Esophagus muscularis mucosa (tissue), 4 donors: ENCODE measurements at places on chromosomes 12 and 14. TPM values are rescaled to one million over a fixed set of nuclear protein-coding genes. Genes with fewer than 3 reads are reported as not detected.

DNA sequence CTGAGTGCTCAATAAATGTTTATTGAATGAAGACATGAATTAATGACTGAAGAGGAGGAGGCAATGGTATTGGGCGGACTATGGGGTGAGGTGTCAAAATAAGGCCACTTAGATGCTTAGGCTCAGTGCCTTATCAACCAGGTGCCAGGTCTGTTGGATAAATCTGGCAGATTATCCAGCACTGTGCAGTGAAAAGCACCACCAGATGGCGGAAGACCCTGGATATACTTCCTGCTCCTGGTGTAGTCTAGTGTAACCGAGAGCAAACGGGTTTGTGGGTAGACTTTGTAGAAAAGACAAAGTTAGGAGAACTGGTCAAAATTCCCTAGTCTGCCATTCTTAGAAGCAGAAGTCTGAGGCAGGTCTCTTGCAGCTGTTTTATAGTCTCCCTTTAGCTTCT lies 306.3 kb downstream of the ATP23 start:
- peak; percentile 55 for DNase-seq

DNA sequence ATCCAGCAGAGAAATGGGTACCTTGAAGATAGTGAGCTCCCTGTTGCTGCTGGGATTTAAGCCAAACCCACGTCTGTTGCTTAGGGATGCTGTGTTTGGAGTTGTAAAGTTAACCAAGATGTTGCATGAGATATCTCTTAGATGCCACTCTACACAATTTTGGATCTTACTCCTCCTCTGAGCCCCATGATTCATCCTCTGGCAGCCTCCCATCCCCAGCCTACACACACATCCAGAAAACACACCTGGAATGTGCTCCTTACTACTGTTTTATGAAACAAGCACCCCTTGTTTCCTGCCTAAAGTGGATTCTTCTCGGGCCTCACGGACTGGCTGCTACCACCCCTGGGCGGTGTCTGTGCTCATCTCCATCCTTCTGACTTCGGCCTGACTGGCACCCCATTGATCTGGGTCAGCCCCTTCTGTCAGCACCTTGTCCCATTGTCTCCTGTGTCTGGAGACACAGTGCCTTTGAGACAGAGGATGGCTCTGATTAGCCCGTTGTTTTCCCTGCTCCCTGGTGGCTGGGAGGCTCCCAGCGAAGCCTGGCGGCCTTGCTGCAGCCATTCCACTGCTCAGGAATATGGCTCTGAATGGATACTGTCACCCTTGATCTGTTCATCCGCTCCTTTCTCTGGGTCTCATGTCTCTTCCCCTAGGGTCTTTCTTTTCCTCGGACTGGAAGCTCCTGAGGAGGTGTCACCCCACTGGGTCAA lies 24.3 kb downstream of the TSPAN9 start:
- DNase-seq = no peak

The ACOT2 gene
- 148 TPM for total RNA-seq

- DNase-seq = no peak
These were observed 7.8 kb upstream of the NXPH4 start for GRCh38 chr12:57208631-57209282.

The STON2 gene
- 8.7 TPM for total RNA-seq

DNA sequence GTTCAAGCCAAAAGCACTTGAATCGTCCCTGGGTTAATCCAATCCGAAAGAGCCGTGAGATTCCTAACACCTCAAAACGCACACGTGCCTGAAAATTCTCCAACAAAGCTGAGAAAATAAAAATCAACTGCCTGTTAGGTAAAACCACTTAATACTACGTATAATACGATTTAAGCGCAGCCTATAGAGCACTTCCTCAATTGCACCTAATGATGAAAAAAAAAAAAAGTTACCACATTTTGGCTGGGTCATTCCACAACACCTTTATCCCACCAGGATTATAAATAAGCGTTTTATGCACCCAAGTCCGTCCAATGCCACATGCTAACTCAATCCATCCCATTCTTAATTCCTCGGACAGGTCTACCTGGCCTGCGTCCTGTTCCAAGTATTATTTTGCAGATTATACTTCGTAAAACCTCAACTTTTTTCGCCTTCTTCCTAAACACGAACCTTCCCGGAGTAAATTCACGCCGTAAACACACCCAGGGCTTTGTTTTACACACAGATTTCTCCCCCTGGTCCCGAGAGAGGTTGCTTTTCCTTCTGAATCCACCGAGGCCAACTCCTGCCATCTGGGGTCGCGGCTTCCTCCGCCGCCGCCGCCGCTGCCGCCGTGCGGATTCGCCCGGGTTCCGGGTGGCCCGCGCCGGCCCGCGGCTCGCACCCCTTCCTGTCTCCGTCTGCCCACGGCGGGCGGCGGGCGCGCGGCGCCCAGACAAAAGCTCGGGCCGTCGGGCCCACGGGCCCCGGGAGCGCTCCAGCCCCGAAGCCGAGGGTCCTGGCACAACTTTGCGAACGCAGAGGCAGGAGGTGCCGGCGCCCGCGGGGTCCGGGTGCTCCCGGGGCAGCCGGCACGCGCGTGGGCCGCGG lies 66.2 kb downstream of the RNF34 start:
- DNase-seq = no peak

The SLC35F4 gene
- total RNA-seq = not detected

GRCh38 chr12:1994429-1995143 lies 9.7 kb downstream of the DCP1B start:
- no peak for DNase-seq

GRCh38 chr12:131365821-131366260 lies 345.0 kb upstream of the SFSWAP start:
- no peak for DNase-seq

GRCh38 chr14:54854181-54854580 lies 48.4 kb downstream of the GCH1 start:
- DNase-seq = no peak

DNA sequence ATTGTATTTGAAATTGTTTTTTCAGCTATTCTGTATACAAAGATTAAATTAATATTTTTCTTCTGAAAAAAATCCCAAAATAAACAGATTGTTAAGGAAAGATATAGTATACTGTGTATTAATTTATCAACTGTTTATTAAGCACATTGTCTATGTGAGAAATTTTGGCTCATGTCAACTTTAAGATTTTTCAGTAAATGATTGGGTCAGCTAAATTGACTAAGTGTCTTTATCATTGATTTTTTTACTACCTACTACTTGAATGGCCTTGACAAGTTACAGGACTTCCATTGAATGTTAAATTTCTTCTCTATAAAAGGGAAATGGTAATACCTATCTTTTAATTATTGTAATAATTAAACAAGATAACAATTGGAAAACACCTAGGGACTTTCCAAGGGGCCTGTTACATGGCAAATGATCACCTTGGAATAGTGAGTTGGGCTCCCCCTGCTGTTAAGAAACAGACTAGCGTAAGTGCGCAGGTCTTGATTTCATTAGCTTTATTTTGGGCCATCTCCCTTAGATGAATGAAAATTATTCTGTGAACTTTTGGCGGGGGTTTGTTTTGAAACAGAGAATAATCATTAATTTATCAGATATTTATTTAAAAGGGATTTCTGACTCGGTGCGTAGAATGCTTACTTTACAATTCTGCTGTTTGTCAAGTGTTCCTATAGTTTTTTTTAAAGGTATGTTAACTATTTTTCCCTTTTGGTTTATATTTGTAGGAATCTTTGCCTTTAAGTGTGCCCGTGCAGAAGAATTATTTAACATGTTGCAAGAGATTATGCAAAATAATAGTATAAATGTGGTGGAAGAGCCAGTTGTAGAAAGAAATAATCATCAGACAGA lies 14.5 kb upstream of the CCT2 start:
- DNase-seq = no peak

DNA sequence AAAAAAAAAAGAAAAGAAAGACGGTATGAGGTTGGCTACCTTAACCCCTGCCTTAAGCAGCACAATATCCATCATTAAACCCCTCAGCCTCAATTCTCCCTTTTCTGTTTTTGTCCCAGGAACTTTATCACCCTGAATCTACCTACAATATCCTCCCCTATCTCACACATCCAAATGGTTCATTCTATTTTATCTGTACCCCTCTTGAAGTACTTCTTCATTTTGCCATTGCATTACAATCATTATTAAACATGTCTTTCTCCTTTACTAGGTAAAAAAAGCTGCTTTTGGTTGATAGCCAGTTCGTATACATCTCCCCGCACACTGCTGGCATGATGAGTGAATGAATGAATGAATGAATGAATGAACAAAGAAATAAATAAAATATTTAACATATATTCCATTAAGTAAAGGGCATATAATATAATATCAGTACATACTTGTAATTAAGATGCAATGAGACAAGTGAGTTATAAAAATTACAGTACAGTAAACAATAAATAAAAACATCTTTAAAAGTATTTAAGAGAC lies 364 bp upstream of the GPR65 start:
- DNase-seq = no peak

GRCh38 chr14:33229269-33229929 lies 290.7 kb downstream of the NPAS3 start:
- DNase-seq = no peak

GRCh38 chr14:30678926-30679431 lies 56.9 kb downstream of the SCFD1 start:
- DNase-seq = no peak

DNA sequence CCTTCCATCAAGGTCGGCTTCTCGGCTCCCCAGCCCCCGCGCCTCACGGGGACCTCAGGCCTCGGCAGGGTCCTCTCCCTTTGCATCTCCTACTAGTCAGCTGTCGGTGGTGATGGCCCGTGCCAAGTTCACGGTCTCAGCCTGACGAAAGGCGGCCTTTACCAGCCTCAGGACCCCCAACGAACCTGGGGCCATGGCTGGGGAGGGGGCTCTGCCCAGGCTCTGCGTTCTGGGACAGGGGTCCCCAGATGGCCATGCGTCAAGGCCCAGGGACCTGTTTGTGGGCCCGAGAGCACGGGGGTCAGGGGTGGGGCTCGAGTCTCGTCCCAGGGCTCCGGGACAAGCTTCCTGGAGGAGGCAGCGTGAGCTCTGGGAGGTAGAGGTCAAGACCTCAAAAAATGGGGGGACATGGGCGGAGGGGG lies 32.8 kb upstream of the DEGS2 start:
- DNase-seq = no peak

DNA sequence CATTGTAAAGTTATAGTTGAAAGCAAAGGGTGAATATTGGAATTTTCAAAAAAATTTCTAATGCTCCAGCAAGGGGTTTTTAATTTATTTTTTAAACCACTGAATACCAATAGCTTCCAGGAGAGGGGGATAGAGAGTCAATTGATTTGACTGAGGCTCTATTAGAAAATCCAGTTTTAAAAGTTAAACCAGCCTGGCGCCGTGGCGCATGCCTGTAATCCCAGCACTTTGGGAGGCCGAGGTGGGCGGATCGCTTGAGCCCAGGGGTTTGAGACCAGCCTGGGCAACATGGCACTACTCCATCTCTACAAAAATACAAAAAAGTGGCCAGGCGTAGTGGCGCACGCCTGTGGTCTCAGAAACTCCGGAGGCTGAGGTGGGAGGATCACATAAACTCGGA lies 150.1 kb downstream of the SLC38A4 start:
- no peak for DNase-seq

DNA sequence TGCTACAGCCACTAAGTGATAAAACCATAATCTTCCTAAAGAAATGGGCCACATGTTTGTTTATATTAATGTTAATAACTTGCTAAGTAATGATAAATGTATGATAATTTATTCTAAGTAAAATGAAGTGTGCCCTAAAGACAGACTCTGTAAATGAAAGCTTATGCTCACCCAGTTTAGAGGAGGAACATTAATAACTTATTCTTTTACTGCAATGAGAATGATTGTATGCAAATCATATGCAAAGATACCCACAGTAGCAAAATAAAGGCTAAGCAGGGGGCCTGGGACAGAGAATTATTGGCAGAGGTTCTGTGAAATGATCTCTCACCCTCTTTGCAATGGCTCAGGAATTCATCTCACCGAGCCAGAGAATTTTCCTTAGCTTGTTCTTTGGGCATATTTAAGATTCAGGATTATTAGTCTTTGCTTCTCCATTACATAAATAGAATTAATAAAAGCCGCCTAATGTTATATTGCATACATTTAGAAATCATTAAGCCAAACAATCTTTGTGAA lies 75.9 kb downstream of the TMEM132D start:
- DNase-seq = no peak

The MMP19 gene
- total RNA-seq = 10.7 TPM

DNA sequence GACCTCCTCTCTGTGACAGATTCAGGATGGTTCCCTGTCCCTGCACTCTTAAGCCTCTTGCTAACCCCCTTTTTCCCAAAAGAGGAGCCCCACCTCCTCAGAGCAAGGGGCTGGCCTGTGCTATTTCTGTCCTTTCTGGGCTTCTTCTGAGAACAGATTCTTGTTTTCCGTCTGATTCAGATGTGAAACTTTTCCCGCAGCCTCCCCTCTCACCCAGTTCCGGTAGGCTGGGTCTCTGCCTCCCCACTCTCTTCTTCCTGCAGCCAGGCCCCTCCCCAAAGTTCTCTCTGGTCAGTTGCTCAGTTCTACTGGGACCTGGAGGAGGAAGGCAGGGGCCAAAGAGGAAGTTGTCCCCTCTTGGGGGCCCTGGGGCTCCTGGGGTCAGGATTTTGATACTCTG lies 11.8 kb downstream of the PDE1B start:
- DNase-seq = no peak

GRCh38 chr12:3278681-3279414 lies 201.7 kb downstream of the TSPAN9 start:
- no peak for DNase-seq

- DNase-seq = no peak
These were observed 1234.6 kb downstream of the SLC16A7 start for GRCh38 chr12:60830381-60830780.

The PLBD1 gene
- total RNA-seq = 4.1 TPM

DNA sequence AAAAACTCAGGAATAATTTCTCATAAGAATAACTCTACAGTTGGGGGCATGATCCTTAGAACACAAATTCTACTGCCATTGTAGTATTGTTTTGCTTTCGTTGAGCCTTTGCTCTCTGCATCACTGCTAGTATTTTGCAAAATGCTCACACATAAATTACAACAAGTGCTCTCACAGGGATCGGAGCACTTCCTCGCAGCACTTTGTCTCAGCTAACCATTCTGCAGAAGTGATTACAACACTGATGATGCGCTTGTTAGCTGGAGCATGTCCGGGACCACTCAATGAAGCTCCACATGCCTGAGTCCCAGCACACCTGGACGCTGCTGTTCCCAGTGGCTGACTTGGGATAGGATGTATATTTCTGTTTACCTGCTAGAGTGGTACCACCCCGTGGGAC lies 31.6 kb downstream of the MOAP1 start:
- DNase-seq = no peak

GRCh38 chr12:53998110-53998899 lies 1.7 kb upstream of the HOXC9 start:
- no peak for DNase-seq

DNA sequence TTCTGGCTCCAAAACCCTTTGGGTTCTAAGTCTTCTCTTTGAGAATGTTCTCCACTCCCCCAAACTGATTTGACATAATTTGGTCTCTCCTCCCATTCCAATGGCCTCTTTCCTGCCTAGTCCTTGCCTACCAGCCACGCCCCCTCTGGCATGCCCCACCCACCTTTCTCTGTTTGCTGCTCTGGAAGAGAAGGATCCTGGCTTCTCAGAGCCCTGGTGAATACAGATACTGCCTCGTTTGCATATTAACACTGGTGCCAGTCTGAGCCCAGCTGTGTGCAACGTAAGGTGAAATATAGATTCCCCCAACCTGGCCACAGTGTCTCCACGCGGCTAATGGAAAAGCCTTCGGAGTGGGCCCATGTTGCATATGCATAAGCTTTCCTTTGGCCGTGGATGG lies 79.7 kb downstream of the PAPOLA start:
- peak; percentile 84 for DNase-seq

- no peak for DNase-seq
These were observed 369.2 kb downstream of the CCER1 start for GRCh38 chr12:90585640-90586304.
